ENCODE measurements at places on chromosomes 11 and 22.

DNA sequence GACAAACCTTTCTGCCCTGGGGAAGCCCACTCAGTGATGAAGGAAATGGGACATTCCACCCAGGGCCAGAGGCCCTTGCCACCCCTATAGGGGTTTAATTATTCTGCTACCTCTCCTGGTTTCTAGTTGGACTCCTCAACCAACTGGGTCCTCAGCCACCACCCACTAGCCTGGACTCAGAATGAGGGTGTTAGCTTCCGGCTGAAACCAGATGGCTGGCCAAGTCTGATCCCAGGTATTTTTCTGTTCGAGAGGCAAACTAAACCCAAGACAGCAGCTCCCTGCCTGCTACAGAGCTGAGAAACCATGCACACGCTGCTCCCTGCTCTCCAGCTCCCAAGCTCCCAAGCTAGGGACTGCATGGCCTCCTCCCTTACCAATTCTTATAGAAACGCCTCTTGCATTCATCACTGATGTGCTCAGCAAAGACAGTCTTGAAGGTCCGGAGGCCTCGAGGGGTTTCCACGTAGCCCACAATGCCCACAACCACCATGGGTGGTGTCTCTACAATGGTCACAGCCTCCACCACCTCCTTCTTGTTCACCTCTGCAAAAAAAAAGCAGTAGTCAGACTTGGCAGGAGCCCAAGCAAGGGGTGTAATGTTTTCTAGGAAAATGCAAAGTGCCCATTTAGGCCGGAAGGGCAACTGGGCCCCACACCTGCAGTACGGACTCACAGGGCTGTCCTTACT is 2.2 kb downstream of the RPL3 start:
- DNase-seq, result no peak

DNA sequence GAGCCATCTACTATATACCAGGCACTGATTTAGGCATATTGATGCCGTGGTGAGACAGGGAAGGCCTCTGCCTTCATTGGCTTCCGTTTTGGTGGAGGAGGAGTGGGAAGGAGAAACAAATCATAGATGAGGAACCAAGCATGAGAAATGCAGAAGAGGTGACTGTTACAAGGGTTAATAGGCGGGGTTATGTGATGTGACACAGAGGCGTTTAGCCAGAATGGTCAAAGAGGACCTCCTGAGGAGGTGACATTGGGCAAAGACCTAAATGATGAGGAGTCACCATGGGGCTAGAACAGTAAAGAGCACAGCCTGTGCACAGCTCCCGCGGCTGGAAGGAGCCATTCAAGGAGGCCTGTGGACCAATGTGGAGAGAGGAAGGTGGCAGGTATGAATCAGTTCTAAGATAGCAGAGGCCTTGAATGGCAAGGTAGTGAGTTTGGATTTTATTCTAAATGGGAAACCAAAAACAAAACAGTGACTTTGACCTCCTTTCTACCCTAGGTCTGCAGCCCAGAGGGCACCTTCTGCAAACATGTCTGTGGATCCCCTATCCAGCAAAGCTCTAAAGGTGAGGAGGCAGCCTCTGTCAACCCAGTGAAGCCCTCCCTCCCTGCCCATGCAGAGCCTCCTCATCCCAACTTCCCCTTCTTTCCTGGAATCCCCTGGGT is 11.7 kb downstream of the MAFF start:
- DNase-seq, result no peak

- DNase-seq, result no peak
Measured at GRCh38 chr11:44104481-44105294, 9.2 kb downstream of the EXT2 start.

- no peak for DNase-seq
Measured at GRCh38 chr11:134453441-134453840, 41.4 kb upstream of the B3GAT1 start.

GRCh38 chr11:45113807-45114206 is 32.6 kb upstream of the PRDM11 start:
- DNase-seq, result no peak

GRCh38 chr22:29330753-29331152 is 15.3 kb upstream of the RASL10A start:
- no peak for DNase-seq

DNA sequence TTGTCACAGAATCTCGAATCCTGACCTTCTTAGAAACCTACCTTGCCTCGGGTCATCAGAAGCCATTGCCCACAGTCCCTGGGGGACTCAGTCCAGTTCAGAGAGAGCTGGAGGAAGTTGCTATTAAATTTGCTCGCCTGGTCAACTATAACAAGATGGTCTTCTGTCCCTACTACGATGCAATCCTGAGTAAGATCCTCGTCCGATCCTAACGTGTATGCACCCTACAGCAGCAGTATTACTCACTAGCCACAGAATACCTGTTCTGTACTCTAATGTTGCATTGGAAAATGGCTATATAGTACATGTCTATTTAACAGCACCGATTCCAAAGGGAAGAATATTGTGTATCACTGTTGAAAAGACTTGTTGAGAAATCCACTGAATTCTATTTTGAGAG is 33.1 kb downstream of the TCP11L1 start:
- DNase-seq, result no peak

DNA sequence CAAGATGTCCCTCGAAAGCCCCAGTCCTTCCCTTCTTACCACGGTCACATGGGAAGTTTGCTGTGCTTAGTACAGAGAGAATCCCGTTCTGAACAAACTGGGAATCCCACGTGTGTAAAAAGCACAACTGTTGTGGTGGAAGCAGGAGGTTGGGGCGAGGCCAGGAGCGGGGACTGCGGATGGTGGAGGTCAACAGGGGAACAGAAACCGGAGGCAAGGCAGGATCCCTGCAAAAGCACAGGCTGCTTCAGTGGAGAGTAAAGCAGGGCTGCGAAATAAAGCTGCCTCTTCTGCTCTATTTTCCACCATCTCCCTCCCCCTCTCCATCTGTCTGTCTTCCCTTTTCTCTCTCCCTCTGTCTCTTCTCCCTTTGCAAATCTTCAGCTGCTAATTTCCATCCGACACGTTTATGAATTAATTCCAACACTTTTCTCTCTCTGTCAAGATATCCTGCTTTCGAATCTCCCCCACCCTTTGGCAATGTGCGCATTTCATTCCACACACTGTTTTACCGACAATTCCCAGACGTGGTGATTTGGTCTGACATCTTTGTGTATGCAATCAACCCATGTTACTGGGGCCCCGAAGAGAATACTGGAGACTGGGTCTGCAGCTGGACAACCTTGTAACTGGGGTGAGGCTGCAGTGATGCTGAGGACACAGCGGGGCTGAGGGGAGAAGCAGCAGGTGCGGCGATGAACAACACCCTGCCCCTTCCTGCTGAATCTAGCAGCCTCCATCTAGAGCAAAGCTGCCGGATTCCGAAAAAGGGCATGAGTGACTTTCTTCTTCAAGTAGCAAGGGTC is 571.8 kb downstream of the OPCML start:
- no peak for DNase-seq

DNA sequence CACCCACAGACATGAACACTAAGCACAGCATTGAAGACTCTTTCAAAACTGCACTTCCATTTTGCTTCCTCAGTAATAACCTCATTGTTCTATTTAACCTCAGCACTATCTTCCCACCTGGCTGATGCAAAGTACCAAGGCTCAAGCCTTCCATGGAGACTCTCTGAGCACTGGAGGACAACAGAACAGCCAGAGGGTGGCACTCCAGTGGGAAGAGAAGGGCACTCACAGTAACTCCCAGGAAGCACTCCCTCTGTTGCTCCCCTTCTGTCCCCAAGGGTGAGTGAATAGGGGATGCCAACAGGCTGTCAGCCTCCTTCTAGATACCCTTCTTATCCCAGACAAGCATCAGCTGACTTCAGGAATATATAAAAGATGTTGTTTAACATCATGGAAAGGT is 3.5 kb downstream of the ME3 start:
- no peak for DNase-seq

DNA sequence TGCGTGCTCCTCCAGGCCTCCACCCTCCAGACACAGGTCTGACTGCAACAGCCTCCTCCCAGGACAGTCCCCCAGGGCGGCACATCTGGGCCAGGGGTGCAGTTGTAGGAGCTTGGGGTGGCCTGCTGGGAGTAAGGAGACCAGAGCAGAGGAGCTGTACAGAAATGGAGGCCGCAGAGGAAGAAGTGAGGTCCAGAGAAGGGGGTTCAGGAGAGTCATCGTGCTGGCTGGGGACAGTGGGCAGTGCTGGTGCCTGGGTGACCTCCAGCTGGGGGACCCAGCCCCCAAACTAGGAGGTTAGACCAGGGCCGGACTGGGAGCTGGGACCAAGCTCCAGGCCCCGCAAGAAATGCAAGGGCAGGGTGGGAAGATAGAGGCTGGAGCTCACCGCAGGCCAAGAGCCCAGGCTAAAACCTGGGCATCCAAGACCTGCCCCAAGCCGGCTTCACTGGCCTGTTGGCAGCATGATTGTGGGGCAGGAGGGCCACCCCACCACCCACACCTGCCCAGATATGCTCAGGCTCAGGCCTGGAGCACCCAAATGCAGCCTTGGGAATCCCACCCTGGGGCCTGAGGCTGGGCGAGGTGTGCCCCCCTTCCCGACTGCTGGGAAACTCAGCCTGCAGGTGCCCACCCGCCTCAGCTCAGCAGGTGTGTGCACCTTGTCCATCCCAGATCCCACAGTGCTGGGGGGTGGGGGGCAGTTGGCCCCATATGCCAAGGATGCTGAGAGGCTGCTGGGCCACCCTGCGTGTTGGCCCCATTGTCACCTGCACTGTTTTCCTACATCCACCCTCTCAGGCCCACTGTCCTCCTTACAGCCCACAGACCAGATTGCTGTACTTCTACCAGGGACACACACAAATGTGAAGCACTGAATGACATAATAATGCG is 96.9 kb downstream of the MORC2 start:
- DNase-seq, result no peak

DNA sequence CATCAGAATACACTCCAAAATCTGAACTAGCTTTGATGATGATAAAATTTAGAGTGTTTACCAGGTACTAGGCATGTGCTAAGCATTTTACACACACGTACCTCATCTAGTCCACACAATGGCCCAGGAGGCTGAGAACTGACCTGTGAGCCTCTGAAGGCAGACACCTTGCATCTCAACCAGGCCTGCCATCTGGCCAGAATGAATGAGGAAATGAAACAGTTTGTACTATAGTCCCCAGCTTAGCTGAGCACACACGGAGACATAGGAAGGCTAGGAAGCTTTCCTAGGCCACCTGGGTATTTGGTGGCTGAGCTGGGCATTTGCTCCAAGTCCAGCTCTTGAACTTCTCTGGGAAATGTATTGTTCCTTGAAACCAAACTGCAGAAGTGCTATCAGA is 6.9 kb upstream of the SHANK3 start:
- DNase-seq, result no peak

DNA sequence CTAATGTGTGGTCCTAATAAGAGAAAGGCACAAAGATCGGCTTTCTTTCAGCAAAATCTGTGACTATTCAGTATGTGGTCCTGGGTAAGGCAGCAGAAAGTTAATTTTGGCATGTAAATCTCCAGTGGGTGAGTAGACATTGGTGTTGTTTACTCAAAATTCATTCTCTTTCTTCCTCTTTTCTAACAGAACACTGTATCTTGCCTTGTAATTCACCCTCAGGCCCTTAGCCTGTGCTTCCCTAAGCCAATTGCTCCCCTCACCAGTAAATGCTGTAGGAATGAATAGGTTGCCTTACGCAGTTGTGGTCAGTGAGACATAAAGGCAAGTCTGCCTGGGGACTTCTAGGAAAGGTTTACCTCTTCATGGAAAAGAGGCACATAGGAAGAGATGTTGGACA is 49.9 kb upstream of the PDE3B start:
- no peak for DNase-seq

DNA sequence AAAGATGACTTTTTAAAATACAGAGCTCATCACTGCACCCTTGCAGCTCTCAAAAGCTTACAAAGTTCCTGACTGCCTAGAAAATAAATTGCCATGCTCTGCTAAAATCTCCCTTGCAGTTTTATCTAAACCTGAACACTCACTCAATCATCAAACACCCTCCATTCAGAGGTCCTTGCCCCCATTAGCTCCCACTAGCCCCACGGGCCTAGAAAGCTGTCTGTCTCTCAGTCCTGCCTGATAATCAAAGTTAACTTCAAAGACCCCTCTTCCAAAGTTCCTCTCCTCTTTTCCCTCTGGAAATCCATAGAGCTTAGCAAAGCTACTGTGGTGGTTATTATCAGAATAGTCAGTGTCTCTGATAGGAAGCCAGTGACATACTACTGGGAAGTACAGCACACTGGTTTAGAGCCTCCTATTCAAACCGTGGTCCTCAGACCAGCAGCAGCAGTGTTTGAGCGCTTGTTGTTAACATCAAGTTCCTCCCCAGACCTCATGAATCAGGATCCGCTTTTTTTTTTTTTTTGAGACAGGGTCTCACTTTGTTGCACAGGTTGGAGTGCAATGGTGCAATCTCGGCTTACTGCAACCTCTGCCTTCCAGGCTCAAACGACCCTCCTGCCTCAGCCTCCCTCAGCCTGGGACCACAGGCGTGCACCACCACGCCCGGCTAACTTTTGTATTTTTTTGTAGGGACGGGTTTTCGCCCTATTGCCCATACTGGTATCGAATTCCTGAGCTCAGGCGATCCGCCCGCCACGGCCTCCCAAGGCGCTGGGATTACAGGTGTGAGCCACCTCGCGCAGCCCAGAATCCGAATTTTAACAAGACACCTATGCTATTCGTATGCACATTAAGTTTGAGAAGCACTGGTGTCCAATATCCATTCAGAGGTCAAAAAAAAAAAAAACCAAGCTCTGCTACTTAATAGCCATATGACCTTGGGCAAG is 1.2 kb downstream of the NDUFC2 start:
- no peak for DNase-seq

DNA sequence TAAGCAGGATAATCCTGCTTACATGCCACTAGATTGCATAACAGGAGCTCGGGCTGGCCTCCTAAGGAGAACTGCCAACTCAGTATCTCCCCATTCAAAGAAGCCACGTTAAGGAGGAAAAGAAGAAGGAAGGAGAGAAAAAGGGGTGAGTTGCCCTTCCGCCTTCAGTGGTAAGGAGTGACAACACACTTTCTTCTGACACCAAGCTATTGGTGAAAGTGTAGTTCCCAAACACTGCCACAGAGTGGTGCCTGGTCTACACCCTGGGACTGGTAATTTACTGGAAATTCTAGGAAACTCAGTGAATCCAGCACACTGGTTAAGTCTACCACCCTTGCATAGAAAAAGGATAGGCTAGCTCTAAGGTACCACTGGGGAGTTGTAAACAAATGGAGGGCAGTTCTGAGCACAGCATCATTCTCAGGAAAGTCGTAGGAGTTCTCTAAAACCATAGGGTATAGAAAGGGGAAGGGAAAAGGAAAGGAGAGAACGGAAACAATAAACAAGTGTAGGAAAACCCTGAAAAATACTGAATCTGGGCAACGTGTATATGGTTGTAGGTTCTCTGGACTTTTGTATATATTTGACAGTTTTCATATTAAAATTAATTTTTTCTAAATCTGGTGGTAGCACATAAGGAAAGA is 58.2 kb downstream of the RRAS2 start:
- DNase-seq, result peak; percentile 8

GRCh38 chr11:69411257-69411924 is 70.1 kb upstream of the LINC01488 start:
- no peak for DNase-seq

- DNase-seq, result no peak
Measured at GRCh38 chr11:131664816-131665215, 294.4 kb downstream of the NTM start.

- DNase-seq, result no peak
Measured at GRCh38 chr11:33701302-33702230, 940 bp upstream of the C11orf91 start.

GRCh38 chr11:73538381-73538872 is 59.5 kb downstream of the FAM168A start:
- DNase-seq, result no peak

- DNase-seq, result no peak
Measured at GRCh38 chr11:71206186-71206585, 46.2 kb downstream of the SHANK2 start.

- no peak for DNase-seq
Measured at GRCh38 chr11:17479284-17480214, 2.9 kb upstream of the ABCC8 start.

- no peak for DNase-seq
Measured at GRCh38 chr11:13052130-13052571, 43.0 kb downstream of the RASSF10 start.

Measured in stimulated activated CD8-positive, alpha-beta memory T cell treated with anti-CD3 and anti-CD28 coated beads, Interleukin-4, amount 100 ng/mL, for 24 hours (primary cell).